ENCODE measurements at places on chromosomes 1 and 21.

GRCh38 chr1:36143424-36143823 is 5.9 kb downstream of the TRAPPC3 start:
- DNase-seq, result no peak
- no peak overlapping the region for H3K27ac ChIP-seq
- no peaks in the 10 kb centered on the region for H3K27me3 ChIP-seq
- H3K4me1 ChIP-seq, result peaks cover 14% of the 10 kb centered on the region

DNA sequence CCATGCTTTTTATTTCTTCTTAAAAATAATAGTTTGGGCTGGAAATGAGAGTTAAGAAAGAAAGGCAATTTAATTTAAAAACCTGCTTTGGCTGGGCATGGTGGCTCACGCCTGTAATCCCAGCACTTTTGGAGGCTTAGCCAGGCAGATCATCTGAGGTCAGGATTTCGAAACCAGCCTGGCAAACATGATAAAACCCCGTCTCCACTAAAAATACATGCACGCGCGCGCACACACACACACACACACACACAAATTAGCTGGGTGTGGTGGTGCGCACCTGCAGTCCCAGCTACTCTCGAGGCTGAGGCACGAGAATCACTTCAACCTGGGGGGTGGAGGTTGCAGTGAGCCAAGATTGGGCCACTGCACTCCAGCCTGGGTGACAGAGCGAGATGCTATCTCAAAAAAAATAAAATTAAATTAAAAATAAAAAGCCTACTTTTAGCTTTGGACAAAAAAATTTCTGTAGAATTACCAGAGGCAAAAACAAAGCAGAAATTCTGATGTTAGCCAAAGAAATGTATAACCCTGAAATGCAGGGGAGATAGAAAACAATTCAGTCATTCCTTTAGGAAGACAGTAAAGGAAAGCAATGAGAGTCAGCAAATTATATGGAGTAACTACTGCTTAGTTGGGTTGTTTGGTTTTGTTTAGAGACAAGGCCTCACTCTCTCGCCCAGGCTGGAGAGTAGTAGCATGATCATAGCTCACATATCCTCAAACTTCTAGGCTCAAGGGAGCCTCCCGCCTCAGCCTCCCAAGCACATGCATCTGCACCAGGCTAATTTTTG is 15.7 kb upstream of the IPP start:
- H3K27me3 ChIP-seq, result no peaks in the 10 kb centered on the region
- no peak overlapping the region for H3K27ac ChIP-seq
- no peak overlapping the region for H3K4me3 ChIP-seq
- no peaks in the 10 kb centered on the region for H3K36me3 ChIP-seq

DNA sequence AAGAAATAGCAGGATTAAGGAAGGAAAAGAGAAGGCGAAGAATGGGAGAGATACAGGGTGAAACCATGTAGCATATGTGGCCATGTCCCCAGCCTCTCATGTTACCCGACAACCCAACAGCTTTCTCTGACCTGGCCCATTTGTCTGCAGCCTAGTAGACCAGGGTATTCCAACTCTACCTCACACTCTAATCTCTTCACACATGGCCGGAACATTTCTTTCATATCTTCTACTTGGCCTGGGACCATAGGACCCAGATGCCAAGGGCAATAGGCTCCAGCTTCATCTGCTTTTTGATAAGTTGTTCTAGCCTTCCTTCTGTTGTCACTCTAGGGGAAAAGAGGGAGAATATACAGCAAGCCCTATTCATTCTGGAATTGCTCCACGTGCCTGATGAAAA is 95.0 kb upstream of the DPT start:
- H3K27ac ChIP-seq, result no peak overlapping the region
- no peak overlapping the region for H3K4me3 ChIP-seq
- peaks cover 3% of the 10 kb centered on the region for H3K27me3 ChIP-seq

- H3K4me1 ChIP-seq, result no peaks in the 10 kb centered on the region
- peaks cover 22% of the 10 kb centered on the region for H3K27me3 ChIP-seq
- no peak for DNase-seq
- H3K36me3 ChIP-seq, result no peaks in the 10 kb centered on the region
- no peak overlapping the region for H3K4me3 ChIP-seq
These were observed 1.6 kb upstream of the NKAIN1 start for GRCh38 chr1:31241321-31241720.

GRCh38 chr1:113830039-113830438 is 17.8 kb upstream of the RSBN1 start:
- H3K4me1 ChIP-seq, result no peaks in the 10 kb centered on the region
- H3K27me3 ChIP-seq, result no peaks in the 10 kb centered on the region

- no peaks in the 10 kb centered on the region for H3K36me3 ChIP-seq
- no peak overlapping the region for H3K4me3 ChIP-seq
- H3K27ac ChIP-seq, result no peak overlapping the region
These were observed 3.6 kb upstream of the FHAD1 start for GRCh38 chr1:15243275-15244043.

DNA sequence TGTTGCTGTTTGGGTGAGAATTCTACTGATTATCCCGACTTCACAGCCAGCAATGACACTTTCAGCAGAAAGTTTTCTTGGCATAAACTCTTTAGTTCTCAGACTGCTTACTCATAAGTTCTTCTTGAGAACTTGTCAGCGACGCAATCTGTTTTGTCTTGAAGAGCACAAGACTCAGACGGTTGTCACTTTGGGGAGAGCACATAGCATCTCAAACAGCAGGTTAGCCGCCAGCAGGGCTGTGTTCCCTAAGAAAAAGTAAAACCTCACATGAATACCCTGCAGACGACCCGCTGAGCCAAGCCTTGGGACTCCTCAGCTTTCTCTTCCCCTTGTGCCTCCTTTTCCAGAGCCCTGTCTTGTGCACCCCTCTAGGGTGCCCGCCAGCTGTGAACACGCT is 11.4 kb downstream of the AGMAT start:
- peaks cover 7% of the 10 kb centered on the region for H3K36me3 ChIP-seq
- H3K27me3 ChIP-seq, result no peaks in the 10 kb centered on the region
- H3K4me3 ChIP-seq, result no peak overlapping the region
- no peak for DNase-seq

GRCh38 chr1:145846201-145846612 is 777 bp downstream of the NUDT17 start:
- peak overlapping the region; percentile 71 for H3K27ac ChIP-seq
- H3K4me3 ChIP-seq, result peak overlapping the region; percentile 80
- H3K36me3 ChIP-seq, result peaks cover 57% of the 10 kb centered on the region
- peaks cover 20% of the 10 kb centered on the region for H3K4me1 ChIP-seq

DNA sequence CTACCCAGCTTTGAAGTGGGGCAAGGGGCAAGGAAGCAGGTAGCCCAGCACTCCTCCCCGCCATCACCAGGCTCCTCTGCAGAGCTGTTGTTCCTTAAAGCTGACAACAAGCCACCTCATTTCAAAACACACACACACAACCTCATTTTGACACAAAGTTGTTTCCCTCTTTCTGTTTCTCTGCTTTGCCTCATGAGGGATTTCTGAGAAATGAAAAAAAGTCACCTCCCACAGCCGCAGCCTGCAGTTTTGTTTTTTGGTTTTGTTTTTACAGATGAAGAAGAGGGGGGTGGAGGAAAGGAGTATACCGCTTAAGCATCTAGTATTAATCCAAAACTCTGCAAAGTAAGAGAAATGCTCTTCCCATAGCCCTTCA is 12.1 kb downstream of the MCL1 start:
- peaks cover 75% of the 10 kb centered on the region for H3K4me1 ChIP-seq
- peaks cover 4% of the 10 kb centered on the region for H3K36me3 ChIP-seq
- no peaks in the 10 kb centered on the region for H3K27me3 ChIP-seq
- peak; percentile 73 for DNase-seq

All from DND-41 (cell line).